Nucleus accumbens (tissue), 56 donors: ENCODE measurements at places on chromosomes 1 and 21.

- no peak for DNase-seq
Measured at GRCh38 chr1:58922302-58923089, 138.6 kb upstream of the JUN start.

GRCh38 chr1:175572932-175573868 is 170.2 kb downstream of the TNR start:
- DNase-seq: no peak

DNA sequence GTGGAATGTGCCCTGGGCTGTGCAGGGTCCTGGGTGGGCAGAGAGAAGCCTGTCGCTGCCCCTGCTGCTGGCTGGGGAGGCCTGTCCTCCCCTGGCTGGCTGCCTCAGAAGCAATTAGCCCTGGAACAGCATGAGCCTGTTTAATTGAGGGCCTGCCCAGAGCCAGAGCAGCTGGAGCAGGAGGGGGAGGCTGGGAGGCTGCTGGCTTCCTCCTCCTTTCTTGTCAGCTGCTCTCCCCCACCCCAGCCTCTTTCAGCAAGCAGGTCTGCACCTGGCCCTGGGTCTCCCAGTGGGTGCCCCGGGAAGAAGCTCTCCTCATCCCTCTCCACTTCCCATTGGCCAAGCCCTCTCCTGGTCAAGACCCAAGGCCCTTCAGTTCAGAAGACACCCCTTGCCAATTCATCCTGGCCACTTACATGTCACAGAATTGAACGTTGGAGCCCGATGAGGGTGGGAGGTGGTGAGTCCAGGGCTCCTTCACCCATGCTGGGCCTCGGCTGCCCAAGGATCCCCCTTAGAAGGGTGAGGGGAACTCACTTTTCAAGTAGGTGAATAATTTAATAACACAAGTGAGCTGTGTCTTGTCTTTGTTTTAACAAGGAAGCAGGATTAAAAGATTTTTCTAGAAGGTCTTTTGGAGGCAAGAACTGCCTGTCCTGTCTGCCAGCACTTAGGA is 13.2 kb downstream of the AMPD2 start:
- peak; percentile 74 for DNase-seq

- DNase-seq: no peak
Measured at GRCh38 chr1:68173283-68173935, 58.9 kb downstream of the WLS start.

GRCh38 chr21:37711286-37711829 is 204.9 kb downstream of the KCNJ6 start:
- DNase-seq: no peak
